Fibroblast of skin of right quadriceps (primary cell): ENCODE measurements at places on chromosomes 13 and 19.

- peak; percentile 35 for DNase-seq
Observed at GRCh38 chr19:10501971-10502523, 1.1 kb downstream of the KEAP1 start.

DNA sequence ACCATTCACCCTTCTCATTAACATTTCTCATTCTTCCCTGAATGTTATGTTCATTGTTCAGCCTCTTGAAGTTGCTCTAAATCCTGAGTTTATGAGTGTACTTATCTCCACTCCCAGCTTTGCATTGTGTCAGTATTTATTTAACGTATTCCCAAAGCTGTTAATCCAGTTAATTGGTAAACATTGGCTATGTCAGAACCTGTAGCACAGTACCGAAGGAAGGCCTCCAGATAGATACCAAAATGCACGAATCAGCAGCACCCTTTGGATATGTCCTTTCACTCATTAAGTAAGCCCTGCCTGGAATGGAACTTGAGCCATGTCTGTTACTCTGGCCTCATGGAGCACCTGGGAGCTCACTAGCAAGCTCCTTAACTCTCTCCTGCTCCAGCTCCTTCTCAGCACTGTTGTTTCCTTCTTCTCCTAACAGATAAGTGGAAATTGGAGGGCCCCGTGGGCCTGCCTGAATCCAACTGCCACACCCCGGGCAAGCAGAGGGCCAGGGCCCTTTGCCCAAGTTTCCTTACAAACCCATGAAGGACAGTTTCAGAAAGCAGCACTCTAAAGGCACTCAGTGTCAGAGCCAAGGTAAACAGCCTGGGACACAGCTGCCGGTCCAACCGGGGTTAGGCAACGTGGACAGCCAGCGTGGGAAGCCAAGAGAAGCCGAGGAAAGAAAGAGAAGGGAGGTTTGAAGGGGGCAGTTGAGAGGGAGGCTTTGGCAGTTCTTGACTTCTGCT is 155.0 kb upstream of the SERP2 start:
- no peak for DNase-seq

- DNase-seq: no peak
Observed at GRCh38 chr13:80988391-80989151, 647.6 kb upstream of the SPRY2 start.

GRCh38 chr19:5641171-5641570 is 18.3 kb downstream of the SAFB start:
- no peak for DNase-seq

- no peak for DNase-seq
Observed at GRCh38 chr19:1240925-1241324, 626 bp upstream of the ATP5F1D start.
